B cell (primary cell): ENCODE measurements at places on chromosomes 7 and 10. TPM values are rescaled to one million over a fixed set of nuclear protein-coding genes. Genes with fewer than 3 reads are reported as not detected.

GRCh38 chr7:149140831-149141230 is 6.4 kb upstream of the ZNF398 start:
- DNase-seq = no peak

GRCh38 chr7:115363916-115364315 is 442.0 kb downstream of the MDFIC start:
- DNase-seq = no peak

DNA sequence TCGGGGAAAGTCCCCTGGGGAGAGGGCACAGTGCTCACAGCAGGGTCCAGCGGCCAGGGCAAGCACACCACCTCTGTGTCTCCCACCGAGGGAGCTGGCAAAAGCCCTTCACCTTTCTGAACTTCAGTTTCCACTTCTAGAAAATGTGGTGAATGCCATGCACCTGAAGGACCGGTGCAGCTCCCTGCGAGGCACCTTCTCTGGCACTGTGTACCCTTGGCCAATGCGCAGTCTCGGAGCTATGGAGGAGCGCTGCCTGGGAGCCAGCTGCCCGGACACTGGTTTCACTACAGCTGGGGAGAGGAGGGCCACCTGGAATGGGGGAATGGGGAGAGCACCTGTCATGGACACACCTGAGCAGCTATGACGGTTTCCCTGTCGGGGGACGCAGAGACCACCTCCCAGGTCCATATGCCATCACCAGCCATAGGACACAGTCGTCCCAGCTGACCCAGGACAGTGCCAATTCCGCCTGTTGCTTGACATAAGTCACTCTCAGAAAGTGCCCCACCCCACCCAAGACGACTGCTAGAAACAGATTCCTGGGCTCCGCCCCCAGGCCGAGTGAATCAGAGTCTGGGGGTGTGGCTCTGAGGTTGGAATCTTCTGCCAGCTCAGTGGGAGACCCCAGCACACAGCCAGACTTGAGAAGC is 16.8 kb downstream of the RASGEF1A start:
- no peak for DNase-seq

- no peak for DNase-seq
These were observed 4.2 kb downstream of the SUN1 start for GRCh38 chr7:836429-836828.

DNA sequence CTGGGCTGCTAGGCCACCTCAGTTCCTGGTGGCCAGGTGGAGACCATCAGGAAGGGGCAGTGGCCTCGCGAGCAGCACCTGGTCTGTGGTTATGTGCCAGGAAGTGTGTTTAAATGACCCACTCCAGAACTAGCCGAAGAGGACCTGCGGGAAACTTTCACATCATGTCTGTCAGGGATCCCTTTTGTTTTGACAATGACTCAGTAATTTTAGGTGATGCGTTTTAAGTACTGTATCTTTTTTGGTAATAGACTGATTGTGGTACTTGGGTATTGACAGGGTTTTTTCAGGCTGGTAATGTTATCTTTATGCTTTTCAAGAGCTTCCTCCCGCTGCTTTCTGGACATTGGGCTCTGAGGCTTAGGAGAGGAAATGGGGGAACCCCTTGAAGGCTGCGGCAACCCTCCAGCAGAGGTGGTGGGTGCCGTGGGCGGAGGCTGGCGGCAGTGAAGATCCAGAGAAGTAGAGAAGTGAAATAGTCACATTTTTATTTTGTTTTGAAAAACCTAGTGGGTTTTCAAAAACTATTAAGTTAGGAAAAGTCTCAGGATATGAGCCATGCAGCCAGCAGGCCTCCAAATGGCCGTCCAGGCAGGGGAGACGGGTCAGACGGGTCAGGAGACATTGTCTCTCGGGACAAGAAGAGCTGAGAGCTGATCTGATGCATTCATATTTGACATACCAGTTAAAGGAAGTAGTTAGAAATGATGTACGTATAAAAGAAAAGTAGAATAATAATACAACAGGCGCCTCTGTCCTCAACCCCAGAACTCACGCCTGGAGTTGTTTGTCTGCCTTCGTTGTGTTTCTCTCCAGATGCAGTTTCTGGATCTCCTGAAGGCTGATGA is 27.7 kb downstream of the PPP2R2D start:
- DNase-seq = peak; percentile 48

- DNase-seq = no peak
These were observed 99.8 kb downstream of the NKX6-2 start for GRCh38 chr10:132685921-132686680.

DNA sequence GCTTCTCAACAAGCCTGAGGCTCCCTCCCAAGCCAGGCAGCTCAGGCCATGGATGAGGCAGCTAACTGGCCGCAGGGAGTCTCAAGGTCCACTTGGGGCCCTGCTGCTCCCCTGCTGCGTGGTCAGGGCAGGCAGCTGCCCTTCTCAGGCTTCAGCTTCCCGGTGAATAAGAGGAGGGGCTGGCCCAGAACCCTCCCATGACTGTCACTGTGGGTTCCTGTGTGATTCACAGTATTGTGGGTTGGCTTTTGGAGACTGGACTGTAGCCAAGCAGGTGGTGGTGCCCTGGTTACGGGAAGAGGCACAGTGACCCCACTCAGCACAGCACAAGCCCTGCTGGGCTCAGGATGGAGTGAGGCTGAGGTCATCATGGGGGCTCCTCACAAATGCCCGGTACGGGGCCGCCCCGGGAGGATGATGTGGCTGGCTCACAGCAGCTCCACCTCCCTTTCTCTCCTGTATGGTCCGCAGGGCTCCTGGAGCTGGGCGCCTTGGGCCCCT is 189.8 kb downstream of the HECW1 start:
- DNase-seq = no peak

PRKCQ gene
- 0.16 and 0.85 TPM in 2 replicates for polyA plus RNA-seq
